ENCODE measurements at places on chromosomes 16 and 17.

- DNase-seq = no peak
Observed at GRCh38 chr16:87603684-87604633, 1.7 kb downstream of the JPH3 start.

DNA sequence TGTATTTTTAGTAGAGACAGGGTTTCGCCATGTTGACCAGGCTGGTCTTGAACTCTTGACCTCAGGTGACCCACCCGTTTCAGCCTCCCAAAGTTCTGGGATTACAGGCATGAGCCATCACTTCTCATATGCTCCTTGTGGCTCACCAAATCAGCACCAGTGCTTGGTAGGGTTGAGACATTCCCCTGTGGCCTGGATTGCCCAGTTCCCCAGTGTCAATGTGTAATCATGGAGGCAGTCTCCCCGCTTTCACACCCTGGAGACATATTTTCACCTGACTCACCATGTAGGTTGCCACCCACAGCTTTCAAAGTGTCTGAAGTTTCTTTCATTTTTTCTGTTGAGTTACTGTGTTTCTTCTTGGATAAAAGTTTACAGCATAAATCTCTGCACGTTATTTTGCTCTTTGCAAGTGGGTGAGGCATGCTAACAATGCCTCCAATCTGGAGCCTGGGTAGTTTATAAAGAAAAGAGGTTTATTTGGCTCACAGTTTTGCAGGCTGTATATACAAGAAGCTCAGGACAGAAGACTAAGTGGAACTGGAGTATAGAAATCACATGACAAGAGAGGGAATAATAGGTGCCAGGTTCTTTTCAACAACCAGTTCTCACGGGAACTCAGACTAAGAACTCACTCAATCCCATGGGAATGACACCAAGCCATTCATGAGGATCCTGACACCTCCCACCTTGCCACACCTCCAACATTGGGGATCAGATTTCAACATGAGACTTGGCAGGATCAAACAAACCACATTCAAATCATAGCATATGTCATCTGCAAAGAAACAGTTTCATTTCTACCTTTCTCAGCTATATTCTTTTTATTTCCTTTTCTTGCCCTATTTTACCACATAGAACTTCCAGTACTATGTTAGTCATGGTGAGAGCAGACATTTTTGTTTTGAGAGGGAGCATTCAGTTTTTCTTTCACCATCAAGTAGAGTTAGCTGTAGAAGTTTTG lies 113.2 kb downstream of the PHKB start:
- no peak for DNase-seq

DNA sequence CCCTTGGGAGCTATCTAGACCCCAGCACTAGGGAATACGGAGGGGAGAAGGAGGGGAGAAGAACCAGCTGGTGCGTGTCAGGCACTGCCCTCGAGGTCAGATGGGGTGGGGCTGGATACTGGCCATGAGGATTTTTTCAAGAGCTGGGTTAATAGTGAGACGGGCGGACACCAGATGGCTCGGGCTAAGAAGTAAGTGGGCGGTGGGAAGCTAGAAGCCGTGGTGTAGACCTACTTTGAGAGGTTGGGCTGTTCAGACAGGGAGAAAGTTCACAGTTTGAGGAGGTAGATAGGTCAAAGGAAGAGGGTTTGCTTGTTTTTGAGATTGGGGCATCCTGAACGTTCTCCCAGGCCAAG lies 303.8 kb downstream of the SEC14L1 start:
- DNase-seq = no peak

DNA sequence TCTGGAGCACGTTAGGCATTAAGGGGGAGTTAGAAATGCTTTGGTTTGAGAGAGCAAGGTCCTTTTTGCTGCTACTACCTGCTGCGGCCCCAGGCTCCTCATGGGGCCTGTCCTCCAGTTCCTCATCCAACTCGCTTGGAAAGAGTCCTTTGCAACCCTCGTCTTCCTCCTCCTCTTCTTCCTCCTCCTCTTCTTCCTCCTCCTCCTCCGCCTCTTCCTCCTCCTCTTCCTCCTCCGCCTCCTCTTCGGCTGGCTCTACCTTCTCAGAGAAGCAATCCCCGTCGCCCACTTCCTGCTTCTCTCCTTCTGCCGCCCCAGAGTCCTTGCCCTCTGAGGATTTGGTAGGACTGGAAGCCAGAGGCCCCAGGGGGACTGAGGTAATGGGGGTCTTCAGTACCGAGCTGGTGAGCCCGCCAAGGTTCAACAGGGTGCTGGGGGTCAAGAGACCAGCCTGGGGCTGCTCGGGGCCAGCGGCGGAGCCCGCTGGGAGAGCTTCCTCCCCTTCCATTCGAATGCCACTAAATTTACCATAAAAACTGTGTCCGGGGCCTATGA lies 89.3 kb downstream of the ZFHX3 start:
- DNase-seq = no peak

GRCh38 chr17:80071116-80071841 lies 30.1 kb upstream of the GAA start:
- DNase-seq = peak; percentile 82

DNA sequence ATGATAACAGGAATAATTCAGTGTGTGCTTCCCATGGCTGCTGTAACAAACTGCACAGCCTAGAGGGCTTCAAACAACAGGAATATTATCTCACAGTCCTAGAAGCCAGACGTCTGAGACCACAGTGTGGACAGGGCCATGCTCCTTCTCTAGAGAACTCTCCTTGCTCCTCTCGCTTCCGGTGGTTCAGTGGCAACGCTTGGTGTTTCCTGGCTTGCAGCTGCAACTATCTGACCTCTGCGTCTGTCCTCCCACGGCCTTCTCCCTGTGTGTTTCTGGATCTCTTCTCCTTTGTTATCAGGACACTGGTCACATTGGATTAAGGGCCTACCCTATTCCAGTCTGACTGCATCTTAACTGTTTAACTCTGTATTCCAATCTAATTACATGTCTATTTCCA lies 414.3 kb downstream of the MAF start:
- no peak for DNase-seq

Measured in endothelial cell of umbilical vein (primary cell).